ENCODE measurements at places on chromosomes 1 and 21. TPM values are rescaled to one million over a fixed set of nuclear protein-coding genes. Genes with fewer than 3 reads are reported as not detected.
A peak's percentile ranks its signal among the peaks of the same experiment; 100 is the strongest.

- no peaks in the 10 kb centered on the region for H3K27me3 ChIP-seq
- H3K4me1 ChIP-seq, result no peaks in the 10 kb centered on the region
- no peak for DNase-seq
These were observed 201.6 kb upstream of the PLXNA2 start for GRCh38 chr1:208445758-208446203.

DNA sequence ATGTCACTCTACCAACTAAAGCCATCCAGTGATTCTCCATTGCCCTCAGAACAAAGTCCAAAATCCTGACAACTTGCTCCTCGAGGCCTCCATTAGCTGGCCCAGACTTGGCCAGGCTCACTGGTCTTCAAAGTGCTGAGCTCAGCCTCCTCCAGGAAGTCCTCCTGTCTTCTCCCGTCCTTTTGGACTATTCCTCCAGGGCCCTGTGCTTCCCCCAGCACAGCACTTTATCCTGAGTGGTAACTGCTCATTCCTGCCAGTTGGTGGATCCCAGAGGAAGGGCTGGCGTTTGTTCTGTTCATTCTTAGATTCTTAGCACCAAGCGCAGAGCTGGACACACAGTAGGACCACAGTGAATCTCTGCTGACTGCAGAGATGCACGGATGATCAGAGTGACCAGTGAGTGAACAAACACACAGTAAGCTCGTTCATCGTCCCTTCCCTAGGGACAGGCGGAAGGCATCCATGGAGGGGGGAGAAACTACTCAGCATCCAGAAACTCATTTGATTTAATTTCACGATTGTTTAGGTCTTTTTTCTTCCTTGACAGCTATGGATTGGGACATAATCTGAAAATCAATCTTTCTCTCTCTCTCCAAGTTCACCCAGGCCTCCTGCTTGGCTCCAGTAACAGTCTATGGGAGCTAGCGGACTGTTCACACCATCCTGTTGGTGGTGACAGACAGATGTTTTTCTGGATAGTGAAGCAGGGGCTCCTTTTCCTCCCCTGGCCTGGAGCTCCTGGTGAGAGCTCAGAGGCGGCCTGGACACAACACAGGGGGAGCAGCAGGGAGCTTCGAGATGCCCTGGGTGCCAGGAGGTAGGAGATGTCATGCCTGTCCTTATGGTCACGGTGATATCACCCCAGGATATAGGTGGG is 180.2 kb downstream of the PTPRU start:
- DNase-seq, result no peak
- H3K27me3 ChIP-seq, result no peaks in the 10 kb centered on the region
- no peaks in the 10 kb centered on the region for H3K36me3 ChIP-seq
- no peak overlapping the region for H3K4me3 ChIP-seq
- no peaks in the 10 kb centered on the region for H3K4me1 ChIP-seq

DNA sequence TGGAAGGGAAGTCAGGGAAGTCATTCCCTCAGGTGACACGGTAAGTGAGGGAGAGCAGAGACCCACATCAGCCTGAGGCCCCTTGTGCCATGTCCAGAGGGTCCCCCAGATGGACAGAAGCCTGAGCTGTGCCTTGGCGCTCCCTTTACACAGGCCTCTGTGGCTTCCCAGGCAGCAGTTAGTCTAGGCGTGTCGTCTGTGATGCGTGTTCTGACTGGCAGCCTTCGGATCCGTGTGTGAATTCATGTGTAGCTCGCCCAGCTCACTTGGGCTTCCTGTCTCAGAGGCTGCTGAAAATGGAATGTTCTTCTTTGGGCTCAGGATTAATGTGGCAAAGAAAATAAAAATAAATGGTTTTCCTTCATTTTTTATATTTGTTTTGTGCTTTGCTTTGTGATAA is 28.3 kb downstream of the PRMT2 start:
- H3K27me3 ChIP-seq, result no peaks in the 10 kb centered on the region
- DNase-seq, result no peak
- H3K36me3 ChIP-seq, result no peaks in the 10 kb centered on the region
- no peak overlapping the region for H3K27ac ChIP-seq
- no peak overlapping the region for H3K4me3 ChIP-seq

- no peaks in the 10 kb centered on the region for H3K36me3 ChIP-seq
- H3K27me3 ChIP-seq, result no peaks in the 10 kb centered on the region
- H3K4me1 ChIP-seq, result peaks cover 50% of the 10 kb centered on the region
- peak overlapping the region; percentile 17 for H3K27ac ChIP-seq
- DNase-seq, result no peak
These were observed 4.6 kb downstream of the TMPRSS2 start for GRCh38 chr21:41503331-41503730.

GRCh38 chr1:3746830-3747521 is 5.3 kb upstream of the CCDC27 start:
- H3K27ac ChIP-seq, result peak overlapping the region; percentile 76
- H3K4me3 ChIP-seq, result peak overlapping the region; percentile 68
- no peaks in the 10 kb centered on the region for H3K27me3 ChIP-seq

DNA sequence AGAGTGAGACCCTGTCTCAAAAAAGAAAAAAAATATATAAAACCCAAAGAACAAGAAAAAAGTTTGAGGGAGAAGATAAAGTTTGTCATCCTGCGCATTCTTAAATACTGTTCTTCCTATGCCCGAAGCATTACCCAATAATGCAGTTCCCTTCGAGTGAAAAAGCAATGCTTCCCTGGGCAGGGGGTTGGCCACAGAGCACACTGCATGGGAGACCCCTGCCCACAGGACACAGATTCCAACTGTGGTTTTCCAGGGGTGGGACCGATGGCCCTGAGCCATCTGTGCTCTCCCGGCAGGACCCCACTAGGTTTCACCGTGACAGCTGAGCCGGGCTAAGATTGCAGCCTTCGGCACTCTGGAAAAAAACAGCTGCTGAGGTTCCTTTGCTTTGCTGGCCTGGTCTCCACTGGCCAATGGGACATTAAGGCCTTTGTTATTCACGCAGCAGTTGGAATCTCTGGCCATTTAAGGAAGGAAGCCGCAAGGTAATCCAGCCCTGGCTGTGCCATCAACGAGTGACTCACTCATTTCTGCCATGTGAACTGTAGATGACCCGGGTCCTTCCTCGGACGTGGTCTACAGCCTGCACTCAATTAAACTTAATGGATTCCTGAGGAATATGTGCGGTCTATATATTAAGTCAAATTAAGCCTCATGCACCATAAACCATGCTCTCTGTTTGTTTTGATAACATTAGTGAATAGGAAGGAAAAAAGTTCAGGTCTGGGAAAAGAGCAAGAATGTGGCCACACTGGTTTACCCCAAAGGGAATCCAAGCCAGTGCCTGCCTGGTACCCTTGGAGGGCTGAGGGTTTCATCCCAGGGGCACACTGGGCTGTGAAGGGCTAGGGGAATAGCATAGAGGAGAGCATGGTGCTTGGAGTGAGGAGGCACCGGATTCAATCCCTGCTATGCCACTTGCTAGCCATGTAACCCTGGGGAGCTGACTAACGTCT is 163.2 kb downstream of the ZBTB18 start:
- H3K27me3 ChIP-seq, result no peaks in the 10 kb centered on the region
- no peaks in the 10 kb centered on the region for H3K4me1 ChIP-seq
- no peak overlapping the region for H3K27ac ChIP-seq
- H3K4me3 ChIP-seq, result no peak overlapping the region
- H3K36me3 ChIP-seq, result no peaks in the 10 kb centered on the region

DNA sequence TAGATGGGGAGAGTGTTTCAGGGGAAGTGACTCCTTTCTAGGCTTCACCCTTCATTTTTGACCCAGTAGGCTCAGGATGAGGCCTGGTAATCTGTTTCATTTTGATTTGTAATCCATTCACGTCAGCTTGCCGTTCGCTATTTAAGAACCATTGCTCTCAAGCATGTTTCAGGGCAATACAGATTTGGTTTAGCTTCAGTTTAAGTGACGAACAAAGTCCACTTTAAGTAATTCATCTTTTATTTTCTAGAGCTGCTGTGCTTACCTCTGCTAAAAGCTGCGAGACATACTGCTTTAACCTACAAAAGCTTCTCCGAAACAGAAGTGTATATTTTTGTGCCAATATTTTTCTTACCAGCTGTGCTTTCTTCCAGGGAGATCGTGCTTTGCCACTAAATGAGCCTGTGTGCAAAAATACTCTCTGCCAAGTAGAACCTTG is 8.9 kb upstream of the FMO3 start:
- no peak for DNase-seq
- H3K4me3 ChIP-seq, result no peak overlapping the region
- H3K4me1 ChIP-seq, result no peaks in the 10 kb centered on the region
- no peaks in the 10 kb centered on the region for H3K27me3 ChIP-seq
- H3K27ac ChIP-seq, result no peak overlapping the region
- no peaks in the 10 kb centered on the region for H3K36me3 ChIP-seq

- H3K4me1 ChIP-seq, result no peaks in the 10 kb centered on the region
- no peaks in the 10 kb centered on the region for H3K36me3 ChIP-seq
- no peak overlapping the region for H3K27ac ChIP-seq
- H3K4me3 ChIP-seq, result no peak overlapping the region
- no peak for DNase-seq
- H3K27me3 ChIP-seq, result no peaks in the 10 kb centered on the region
These were observed 127.4 kb downstream of the PATJ start for GRCh38 chr1:61869691-61870109.

DNA sequence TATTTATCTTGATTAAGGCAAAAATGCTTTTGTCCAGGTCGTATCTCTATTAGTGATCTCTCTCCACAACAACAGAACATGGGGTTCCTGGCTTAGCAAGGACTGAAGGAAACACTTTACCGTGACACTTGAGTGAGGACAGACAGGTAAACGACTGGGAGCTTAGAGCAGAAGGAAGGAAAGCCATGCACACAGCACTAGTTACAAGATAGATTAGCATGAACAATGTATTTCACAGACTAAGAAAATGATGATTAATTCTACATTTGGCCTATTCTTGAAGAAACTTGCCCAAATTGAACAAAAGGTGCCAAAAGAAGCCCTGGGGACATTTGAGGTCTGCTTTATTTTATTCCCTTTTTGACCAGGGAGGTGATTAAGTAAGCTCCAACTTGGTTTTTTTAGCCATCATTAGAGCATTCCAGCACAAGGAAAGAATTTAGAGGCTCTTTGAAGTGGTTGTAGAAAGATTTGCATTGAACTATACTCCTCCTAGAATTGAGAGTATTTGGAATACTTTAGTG is 248.5 kb downstream of the USP25 start:
- no peaks in the 10 kb centered on the region for H3K27me3 ChIP-seq
- DNase-seq, result no peak
- H3K36me3 ChIP-seq, result no peaks in the 10 kb centered on the region
- no peak overlapping the region for H3K4me3 ChIP-seq

GRCh38 chr1:40409467-40409866 is 35.9 kb downstream of the SMAP2 start:
- H3K27me3 ChIP-seq, result no peaks in the 10 kb centered on the region
- H3K4me1 ChIP-seq, result peaks cover 4% of the 10 kb centered on the region
- no peaks in the 10 kb centered on the region for H3K36me3 ChIP-seq
- H3K27ac ChIP-seq, result no peak overlapping the region
- no peak overlapping the region for H3K4me3 ChIP-seq

DNA sequence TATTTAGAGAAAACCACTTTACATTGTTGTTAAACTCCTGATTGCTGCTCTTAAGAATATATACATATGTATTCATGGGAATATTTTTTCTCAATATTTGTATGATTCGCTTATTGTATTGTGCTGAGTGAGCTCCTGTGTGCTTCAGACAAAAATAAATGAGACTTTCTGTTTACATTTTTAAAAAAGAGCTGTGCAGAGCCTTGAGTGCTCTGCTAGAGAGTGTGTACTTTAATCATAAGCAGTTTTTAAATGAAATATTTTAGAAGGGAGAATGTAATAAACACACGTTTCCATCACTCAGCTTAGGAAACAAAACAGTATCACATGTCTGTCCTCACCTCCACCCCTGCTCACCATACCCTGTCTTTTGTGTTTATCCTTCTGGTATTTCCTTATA is 9.7 kb downstream of the PTPN14 start:
- DNase-seq, result no peak
- H3K4me1 ChIP-seq, result peaks cover 93% of the 10 kb centered on the region
- no peak overlapping the region for H3K4me3 ChIP-seq
- no peaks in the 10 kb centered on the region for H3K36me3 ChIP-seq
- no peaks in the 10 kb centered on the region for H3K27me3 ChIP-seq
- no peak overlapping the region for H3K27ac ChIP-seq

- H3K27me3 ChIP-seq, result peaks cover 28% of the 10 kb centered on the region
- H3K27ac ChIP-seq, result no peak within 1 kb of the TSS
- H3K4me1 ChIP-seq, result no peaks in the 10 kb centered on the region
- H3K4me3 ChIP-seq, result no peak within 1 kb of the TSS
- no peak for DNase-seq
These were observed at the start of gene NHLH2 for GRCh38 chr1:115840605-115841460. Gene NHLH2 (minus strand): TSS chr1:115841126. CDS start chr1:115838372, 2,754 bp downstream.

DNA sequence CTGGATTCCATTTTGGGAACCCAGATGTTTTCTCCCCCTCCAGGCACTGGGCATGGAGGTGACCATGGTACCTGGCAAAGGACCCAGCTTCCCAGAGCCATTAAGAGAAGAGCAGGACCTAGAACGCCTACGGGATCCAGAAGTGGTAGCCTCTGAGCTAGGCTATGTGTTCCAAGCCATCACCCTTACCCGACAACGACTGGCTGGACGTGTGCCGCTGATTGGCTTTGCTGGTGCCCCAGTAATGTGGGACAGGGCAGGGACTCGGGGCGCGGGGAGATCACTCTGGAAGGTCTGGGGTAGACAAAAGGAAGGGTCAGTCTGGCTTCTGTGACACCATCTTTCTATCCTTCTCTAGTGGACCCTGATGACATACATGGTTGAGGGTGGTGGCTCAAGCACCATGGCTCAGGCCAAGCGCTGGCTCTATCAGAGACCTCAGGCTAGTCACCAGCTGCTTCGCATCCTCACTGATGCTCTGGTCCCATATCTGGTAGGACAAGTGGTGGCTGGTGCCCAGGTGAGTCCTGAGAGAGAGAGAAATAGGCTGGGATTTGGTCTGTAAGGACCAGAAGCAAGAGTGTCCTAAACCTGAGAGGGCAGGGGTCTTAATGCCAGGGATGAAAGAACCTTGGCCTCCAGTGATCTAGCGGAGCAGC is 1.6 kb downstream of the UROD start:
- no peaks in the 10 kb centered on the region for H3K36me3 ChIP-seq
- no peak for DNase-seq
- H3K4me3 ChIP-seq, result no peak overlapping the region
- no peaks in the 10 kb centered on the region for H3K27me3 ChIP-seq

GRCh38 chr21:46622226-46622625 is 13.2 kb upstream of the PRMT2 start:
- DNase-seq, result no peak
- H3K4me1 ChIP-seq, result no peaks in the 10 kb centered on the region
- no peak overlapping the region for H3K4me3 ChIP-seq
- no peak overlapping the region for H3K27ac ChIP-seq
- H3K27me3 ChIP-seq, result no peaks in the 10 kb centered on the region

DNA sequence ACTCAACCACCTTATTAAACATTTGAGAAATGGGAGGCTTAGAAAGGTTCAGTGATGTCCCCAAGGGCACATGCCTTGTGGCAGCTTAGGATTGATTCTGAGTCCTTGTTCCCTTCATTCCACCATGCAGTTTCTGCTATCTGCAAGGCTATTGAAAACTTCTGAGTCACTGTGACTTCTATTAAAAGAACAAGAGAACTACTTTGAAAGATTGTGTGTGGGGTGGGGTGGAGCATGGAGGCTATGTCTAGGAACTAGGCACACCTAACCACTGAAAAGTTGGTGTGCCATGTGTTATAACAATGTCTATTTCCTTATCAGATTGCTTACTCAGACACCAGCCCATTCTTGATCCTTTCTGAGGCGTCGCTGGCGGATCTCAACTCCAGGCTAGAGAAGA is 10.8 kb downstream of the MTARC1 start:
- DNase-seq, result no peak
- no peaks in the 10 kb centered on the region for H3K36me3 ChIP-seq
- H3K4me1 ChIP-seq, result no peaks in the 10 kb centered on the region
- H3K27me3 ChIP-seq, result no peaks in the 10 kb centered on the region

GRCh38 chr1:223737342-223737741 is 25.0 kb downstream of the CAPN2 start:
- no peak for DNase-seq
- peaks cover 38% of the 10 kb centered on the region for H3K4me1 ChIP-seq
- no peak overlapping the region for H3K4me3 ChIP-seq

The TTLL10 gene
- total RNA-seq, result not detected

The OLIG2 gene
- not detected for total RNA-seq
